SK-N-SH (cell line): ENCODE measurements at places on chromosomes 7 and 10.
A peak's percentile ranks its signal among the peaks of the same experiment; 100 is the strongest.

DNA sequence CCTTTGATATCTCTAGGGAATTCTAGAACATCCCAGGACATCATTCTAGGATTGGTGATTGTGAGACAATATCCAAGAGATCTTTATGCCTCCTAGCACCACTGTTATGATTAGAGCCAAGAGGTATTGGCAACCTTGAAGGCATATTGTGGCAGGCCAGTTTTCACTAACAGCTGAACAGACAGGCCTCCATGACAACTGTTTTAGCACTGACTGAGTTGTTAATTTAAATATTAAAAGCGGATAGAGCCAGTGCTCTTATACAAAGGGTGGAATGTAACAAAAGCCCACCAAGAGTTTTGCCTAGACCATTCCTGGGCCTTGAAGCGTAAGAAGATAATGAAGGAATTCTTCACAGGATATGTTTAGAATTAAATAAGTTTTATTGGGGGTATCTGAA lies 131.9 kb downstream of the DGKB start:
- H3K27me3 ChIP-seq, result no peaks in the 10 kb centered on the region
- no peak overlapping the region for H3K27ac ChIP-seq
- DNase-seq, result no peak
- H3K4me1 ChIP-seq, result no peaks in the 10 kb centered on the region; the same call in none of the 2 replicates
- no peaks in the 10 kb centered on the region for H3K36me3 ChIP-seq

- no peak for DNase-seq
- H3K27me3 ChIP-seq, result no peaks in the 10 kb centered on the region
- no peak overlapping the region; the same call in 1 of the 2 replicates for H3K27ac ChIP-seq
- no peaks in the 10 kb centered on the region for H3K36me3 ChIP-seq
These were observed 369.6 kb downstream of the KCNMA1 start for GRCh38 chr10:77267703-77268675.

DNA sequence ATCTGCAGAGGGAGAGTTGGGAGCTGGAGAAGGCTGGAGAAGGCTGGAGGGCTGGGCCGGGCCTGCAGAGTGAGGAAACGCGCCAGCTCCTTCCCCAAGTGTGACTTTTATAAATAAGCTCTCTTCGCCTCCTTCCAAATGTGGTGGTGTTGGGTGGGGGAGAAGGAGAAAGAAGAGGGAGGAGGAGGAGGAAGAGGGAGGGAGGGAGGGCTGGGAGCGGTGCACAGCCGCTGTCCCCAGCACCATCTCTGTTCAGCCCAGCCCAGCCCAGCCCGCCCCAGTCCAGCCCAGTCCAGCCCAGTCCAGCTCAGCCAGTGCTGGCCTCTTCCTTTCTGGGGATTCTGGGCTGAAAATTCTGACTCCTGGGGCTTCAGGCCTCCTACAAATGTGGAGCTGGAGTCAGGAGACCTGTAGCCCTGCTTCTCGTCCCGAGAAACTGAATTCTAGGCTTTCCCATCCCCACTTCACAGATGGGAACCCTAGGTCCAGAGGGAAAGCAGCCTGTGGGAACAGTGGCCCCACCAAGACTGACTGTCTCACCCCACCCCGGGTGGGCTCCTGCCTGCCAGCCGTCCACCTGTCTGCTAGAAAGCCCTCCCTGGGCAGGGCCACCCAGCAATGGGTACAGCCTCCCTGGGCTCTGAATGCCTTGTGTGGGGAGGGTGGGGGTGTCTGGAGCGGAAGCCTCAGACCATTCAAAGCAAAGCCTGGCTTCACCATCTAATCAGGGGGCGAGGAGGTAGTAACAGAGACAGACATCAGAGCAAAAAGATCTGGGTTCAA lies 2.3 kb downstream of the STX1A start:
- peak overlapping the region; percentile 88 for H3K27ac ChIP-seq
- peaks cover 42% of the 10 kb centered on the region for H3K4me1 ChIP-seq
- no peaks in the 10 kb centered on the region for H3K27me3 ChIP-seq
- H3K4me3 ChIP-seq, result peak overlapping the region; percentile 87
- H3K36me3 ChIP-seq, result peaks cover 2% of the 10 kb centered on the region; the same call in 1 of the 2 replicates

- H3K27ac ChIP-seq, result peak overlapping the region; percentile 92; the same call in 1 of the 2 replicates
- no peaks in the 10 kb centered on the region for H3K36me3 ChIP-seq
- DNase-seq, result no peak
- no peaks in the 10 kb centered on the region for H3K27me3 ChIP-seq
- no peak overlapping the region for H3K4me3 ChIP-seq
These were observed 152.0 kb upstream of the TMEM72 start for GRCh38 chr10:44759122-44759521.

DNA sequence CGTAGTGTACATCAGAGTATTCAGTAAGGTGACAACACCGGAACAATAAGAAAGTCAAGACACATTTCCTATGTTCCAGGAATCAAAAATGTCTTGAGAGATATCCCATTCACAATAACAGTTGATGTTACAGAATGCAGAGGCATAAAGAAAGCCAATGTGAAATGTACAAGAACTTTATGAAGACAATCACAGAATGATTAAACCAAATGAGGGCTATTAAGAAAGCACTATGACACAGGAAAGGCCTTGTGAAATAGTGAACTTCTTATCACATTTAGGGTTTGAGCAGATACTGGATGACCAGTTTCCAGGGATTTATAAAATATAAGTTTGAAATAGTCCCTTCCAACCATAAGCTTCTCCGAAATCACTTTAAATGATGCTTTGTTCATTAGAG lies 52.7 kb downstream of the VWDE start:
- H3K4me1 ChIP-seq, result no peaks in the 10 kb centered on the region
- DNase-seq, result no peak
- no peak overlapping the region for H3K4me3 ChIP-seq
- H3K27ac ChIP-seq, result no peak overlapping the region

- no peaks in the 10 kb centered on the region for H3K4me1 ChIP-seq
- H3K4me3 ChIP-seq, result no peak overlapping the region
- no peaks in the 10 kb centered on the region for H3K27me3 ChIP-seq
- no peaks in the 10 kb centered on the region for H3K36me3 ChIP-seq
- no peak overlapping the region for H3K27ac ChIP-seq
These were observed 6.2 kb upstream of the USP54 start for GRCh38 chr10:73597346-73597745.

GRCh38 chr10:117970962-117971361 lies 75.8 kb downstream of the RAB11FIP2 start:
- no peaks in the 10 kb centered on the region for H3K27me3 ChIP-seq
- no peaks in the 10 kb centered on the region for H3K36me3 ChIP-seq
- H3K27ac ChIP-seq, result no peak overlapping the region
- no peaks in the 10 kb centered on the region for H3K4me1 ChIP-seq
- no peak for DNase-seq
- no peak overlapping the region for H3K4me3 ChIP-seq

DNA sequence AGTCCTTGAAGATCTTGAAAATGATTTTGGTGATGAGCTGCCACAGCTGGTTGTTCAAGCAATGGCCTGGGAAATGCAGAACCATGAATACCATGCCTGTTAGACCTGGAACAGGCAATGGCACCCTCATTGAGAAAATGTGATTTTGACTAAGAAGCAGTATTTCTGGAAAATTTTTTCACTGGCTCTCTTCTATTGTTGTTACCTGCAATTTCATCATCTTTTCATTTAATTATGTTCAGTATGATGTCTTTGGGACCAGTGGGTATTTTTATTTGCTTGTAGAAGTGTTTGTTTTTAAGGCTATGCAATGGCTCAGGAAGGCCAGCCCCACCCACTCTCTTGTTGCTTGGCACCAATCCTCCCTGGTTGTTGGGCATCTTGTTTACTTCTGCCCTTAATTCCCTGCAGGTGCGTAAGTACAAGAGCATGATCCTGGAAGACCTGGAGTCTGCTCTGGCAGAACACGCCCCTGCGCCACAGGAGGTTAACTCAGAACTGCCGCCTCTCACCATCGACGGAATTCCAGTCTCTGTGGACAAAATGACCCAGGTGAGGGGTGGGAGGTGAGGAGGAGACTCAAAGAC lies 78.6 kb downstream of the NRF1 start:
- H3K27ac ChIP-seq, result no peak overlapping the region
- H3K27me3 ChIP-seq, result no peaks in the 10 kb centered on the region
- peaks cover 2% of the 10 kb centered on the region; the same call in 1 of the 2 replicates for H3K36me3 ChIP-seq

DNA sequence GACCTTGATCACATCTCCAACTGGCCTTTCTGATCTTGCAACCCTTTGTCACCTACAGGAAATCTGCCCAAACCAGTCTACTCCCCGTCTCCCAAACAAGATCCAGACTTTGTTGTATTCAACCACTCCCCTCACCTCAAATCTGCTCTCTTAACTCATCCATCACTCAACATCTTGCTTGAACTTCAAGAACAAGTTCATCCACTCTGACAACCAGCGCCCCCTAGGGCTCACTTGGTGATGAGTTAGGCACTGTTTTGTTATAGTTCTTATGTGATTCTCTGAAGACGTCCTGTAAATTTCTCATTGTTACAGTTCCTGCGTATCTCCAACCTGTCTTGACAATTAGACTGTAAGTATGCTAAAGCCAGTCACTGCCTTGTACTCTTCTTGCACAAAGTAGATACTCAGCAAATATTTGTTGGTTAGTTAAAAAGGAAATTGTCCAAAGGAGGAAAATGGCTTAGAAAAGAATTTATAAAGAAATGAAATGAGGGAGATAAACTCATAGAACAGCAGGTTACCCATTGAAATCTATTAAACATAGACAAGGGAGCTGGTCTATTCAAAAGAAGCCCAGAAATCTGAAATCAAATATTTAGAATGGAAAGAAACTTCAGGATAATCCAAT lies 5.3 kb downstream of the FRMD4A start:
- no peaks in the 10 kb centered on the region; the same call in 1 of the 2 replicates for H3K4me1 ChIP-seq
- DNase-seq, result no peak
- H3K27ac ChIP-seq, result no peak overlapping the region

GRCh38 chr10:24542314-24543270 lies 181.1 kb downstream of the ARHGAP21 start:
- H3K4me3 ChIP-seq, result no peak overlapping the region
- no peaks in the 10 kb centered on the region for H3K27me3 ChIP-seq
- DNase-seq, result no peak
- no peak overlapping the region for H3K27ac ChIP-seq

- H3K4me3 ChIP-seq, result no peak overlapping the region
- 0 out of 2 replicates have a peak, but pooled peaks cover 4% of the 10 kb centered on the region for H3K27me3 ChIP-seq
- no peak for DNase-seq
- no peak overlapping the region for H3K27ac ChIP-seq
- no peaks in the 10 kb centered on the region for H3K36me3 ChIP-seq
- no peaks in the 10 kb centered on the region for H3K4me1 ChIP-seq
These were observed 108.5 kb upstream of the SLC25A13 start for GRCh38 chr7:96430356-96430755.

DNA sequence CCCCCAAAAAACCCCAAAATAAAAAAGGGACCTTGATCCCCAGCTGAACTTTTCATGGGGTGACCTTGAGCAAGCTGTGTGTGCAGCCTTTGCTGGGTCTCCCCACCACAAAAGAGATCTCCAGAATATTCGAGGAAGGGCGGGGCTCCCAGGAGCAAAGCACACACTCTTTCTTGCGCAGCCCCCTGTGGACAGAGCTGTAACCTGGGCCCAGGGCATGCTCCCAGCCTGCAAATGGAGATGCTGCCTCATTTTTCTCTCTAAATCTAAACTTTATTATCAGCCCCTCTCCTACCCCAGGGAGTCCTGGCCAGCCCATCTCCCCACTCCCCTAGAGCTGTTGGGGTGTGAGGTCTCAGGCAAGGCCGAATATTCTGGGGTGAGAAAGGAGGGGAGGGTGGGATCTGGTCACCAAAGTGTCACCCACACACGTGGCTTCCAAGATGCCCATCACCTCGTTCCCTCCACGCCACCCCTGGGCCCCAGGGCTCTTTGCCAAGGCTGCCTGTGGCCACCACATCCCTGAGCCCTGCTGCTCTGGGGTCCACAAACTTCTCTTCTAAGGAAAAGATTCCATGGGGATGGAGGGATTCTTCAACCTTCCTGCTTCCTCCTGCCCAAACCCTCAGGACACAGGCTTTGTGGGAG lies 1.7 kb upstream of the CALML3 start:
- no peak overlapping the region for H3K27ac ChIP-seq
- no peaks in the 10 kb centered on the region for H3K27me3 ChIP-seq
- no peaks in the 10 kb centered on the region for H3K4me1 ChIP-seq
